ENCODE measurements at places on chromosomes 3 and 15.

DNA sequence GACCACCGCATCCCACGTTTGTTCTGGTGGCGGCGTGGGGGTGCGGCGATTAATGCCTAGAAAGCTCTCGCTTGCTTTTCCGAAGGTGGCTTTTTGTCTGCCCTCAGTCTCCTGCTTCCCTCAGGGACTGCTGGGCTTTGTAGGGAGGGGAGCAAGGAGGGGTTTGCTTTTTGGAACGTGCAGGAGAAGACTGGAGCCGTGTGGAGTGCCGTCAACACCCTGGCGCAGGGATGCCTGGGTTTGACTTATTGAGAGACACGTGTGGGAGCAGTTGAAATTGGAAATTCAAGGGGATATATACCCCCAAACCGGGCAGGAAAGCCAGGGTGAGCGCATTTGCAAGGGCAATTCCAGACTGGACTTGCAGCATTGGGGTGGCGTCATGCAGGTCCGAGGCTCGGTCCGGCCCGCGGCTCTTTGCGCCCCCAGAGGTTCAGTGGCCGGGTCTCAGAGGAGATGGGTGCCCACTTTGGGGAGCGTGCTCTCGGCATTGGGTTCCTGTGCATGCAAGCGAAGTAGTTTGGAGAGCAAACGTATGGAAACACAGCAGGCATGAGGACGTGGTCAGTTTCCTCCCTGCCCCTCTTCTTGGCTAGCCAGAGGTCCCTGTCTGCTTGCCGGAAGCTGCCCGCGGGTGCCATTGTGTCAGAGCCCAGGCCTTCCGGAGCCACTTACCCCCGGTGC is 2.1 kb downstream of the EPHB1 start:
- DNase-seq = no peak

- no peak for DNase-seq
Measured at GRCh38 chr15:48366584-48367312, 35.5 kb downstream of the DUT start.

DNA sequence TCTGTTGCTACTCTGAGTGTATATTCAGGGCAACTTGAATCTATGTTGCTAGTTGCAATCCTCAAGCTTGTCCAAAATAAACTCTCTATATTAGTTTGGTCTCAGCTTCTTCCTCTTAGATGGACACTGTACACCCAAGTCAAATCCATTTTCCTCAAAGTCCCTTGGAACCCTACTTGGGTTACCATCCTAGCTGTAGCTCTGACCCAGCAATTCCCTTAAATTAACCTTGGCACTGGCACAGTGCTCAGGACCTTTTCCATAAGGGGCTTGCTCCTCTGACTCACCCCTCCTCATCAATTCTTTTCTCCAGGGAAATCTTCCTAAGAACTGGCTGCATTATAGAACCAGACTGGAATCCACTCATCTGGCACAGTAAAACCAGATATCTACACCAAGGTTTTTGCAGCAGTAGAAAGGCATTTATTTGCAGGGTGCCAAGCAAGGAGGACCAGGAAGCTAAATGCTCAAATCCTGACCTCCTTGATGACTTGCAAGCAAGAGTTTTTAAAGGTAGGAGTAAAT is 44.9 kb upstream of the B3GALNT1 start:
- DNase-seq = no peak

DNA sequence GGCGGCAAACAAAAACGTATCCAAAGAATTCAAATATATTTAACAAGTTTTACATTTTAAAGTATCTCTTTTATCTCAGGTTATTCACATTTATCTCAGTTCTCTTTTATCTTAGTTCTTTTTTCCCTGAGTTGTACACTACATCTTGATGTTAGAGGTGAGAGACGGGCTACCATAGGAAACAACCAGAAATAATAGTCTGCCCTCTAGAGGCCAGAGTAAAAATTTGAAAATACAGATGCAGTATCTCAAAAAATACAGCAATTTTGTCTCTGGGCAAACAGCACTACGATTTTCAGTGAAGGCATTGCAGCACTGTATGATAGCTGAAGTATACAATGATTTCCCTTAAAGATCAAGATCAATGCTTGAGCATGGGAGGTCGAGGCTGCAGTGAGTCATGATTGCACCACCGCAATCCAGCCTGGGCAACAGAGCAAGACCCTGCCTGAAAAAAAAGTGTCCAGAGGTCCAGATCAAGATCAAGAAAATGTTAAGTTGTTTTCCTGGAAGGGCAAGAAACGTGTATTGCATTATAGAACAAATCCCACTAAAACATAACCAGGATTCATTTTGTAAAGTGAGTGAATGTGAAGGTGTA is 82.6 kb upstream of the ATP11B start:
- DNase-seq = peak; percentile 38

- DNase-seq = no peak
Measured at GRCh38 chr3:355622-356021, 159.1 kb downstream of the CHL1 start.

DNA sequence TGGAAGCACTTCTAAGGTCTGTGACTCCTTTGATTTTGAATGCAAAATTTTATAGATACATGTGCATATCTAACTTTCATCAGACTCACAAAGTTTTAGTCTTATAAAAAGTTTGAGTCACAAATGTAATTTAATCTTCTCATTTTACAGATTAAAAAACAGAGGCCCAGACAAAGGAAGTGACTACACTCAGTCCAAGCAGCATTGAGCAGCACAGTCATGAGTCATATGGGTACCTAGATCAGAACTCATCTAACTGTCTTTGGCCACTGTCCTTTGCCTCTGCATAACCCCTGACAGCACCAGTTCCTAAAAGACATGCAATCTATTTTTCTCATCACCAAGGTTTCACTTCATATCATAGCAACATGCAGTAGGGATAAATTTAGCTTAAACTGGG is 210.7 kb upstream of the KCNH8 start:
- no peak for DNase-seq
